Stimulated activated CD4-positive, alpha-beta T cell treated with anti-CD3 and anti-CD28 coated beads, Interleukin-4, amount 100 ng/mL, for 24 hours (primary cell): ENCODE measurements at places on chromosomes 11 and 22.

GRCh38 chr11:126414615-126415014 is 59.1 kb downstream of the ST3GAL4 start:
- no peak for DNase-seq

- no peak for DNase-seq
These were observed 7.6 kb upstream of the LYVE1 start for GRCh38 chr11:10576035-10576398.

- no peak for DNase-seq
These were observed 76.8 kb downstream of the JAM3 start for GRCh38 chr11:134145715-134146114.

DNA sequence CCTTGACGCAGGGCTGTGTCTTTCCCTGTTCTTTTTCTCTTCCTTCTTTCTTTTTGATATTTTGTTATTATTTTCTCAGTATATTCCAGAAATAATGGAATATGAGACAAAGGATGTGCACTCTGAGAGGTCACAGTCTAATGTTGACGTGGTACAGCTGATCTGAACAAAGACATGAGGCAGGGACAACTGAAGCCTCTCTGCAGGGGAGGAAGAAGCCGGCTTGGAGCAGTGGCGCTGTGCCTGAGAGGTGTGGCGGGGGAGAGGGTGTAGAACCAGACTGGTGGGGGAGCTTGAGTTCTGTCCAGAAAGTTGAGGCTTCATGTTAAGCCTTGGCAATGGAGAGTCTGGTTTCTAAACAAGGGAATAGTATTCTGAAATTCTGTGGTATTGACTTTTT is 34.7 kb downstream of the ADAMTS15 start:
- DNase-seq: no peak

- no peak for DNase-seq
These were observed 216.3 kb upstream of the PGR start for GRCh38 chr11:101345891-101346290.

- DNase-seq: no peak
These were observed 3.5 kb downstream of the NXPE1 start for GRCh38 chr11:114556135-114556534.

GRCh38 chr11:103532133-103532788 is 423.0 kb downstream of the DYNC2H1 start:
- DNase-seq: no peak

GRCh38 chr11:63762654-63763495 is 5.7 kb downstream of the ZFTA start:
- DNase-seq: no peak

GRCh38 chr11:12007769-12008737 is at the start of gene DKK3:
Gene DKK3 (minus strand): TSS chr11:12008626. CDS start chr11:12008582, 44 bp downstream.
- DNase-seq: no peak

DNA sequence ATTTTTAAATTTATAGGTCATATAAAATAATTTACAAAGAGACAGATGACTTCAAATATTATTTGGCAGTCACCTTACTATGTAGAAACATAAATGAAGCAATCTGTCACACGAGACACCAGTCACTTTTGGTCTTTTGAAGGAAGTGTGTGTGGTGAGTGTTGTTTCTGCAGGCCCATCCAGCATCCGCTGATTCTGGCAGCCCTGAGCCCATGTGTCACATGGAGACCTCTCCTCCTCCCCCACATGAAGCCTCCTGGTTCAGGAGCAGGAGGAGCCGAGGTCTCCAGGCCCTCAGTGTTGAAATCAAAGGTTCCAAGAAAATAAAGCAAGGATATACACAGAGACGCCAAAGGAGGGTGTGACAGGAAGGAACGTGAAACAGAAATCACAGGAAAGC is 60.1 kb downstream of the ARFGAP3 start:
- DNase-seq: no peak
